ENCODE measurements at places on chromosomes 2 and 18.

DNA sequence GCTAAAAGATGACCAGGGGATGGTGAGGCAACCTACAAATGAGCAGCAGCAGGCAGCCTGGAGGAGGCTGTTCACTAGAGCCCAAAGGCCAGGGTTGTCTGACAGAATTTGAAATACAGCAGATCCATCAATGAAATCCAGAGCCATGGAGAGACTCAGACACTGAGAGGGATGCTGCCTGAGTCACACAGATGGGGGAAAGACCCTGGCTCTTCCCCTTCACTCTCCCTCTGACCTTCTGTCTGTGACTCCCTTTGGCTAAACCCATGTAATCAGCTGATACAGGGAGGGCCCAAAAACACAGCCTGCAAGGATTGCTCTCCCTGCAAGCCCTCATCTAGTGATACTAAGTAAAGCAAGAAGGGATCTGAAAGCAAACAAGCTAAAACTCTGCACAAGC is 166.5 kb upstream of the SPOPL start:
- DNase-seq = no peak

GRCh38 chr18:8610459-8610851 is 1.2 kb downstream of the RAB12 start:
- DNase-seq = no peak

GRCh38 chr2:200278694-200279316 is 27.7 kb upstream of the SPATS2L start:
- DNase-seq = no peak

DNA sequence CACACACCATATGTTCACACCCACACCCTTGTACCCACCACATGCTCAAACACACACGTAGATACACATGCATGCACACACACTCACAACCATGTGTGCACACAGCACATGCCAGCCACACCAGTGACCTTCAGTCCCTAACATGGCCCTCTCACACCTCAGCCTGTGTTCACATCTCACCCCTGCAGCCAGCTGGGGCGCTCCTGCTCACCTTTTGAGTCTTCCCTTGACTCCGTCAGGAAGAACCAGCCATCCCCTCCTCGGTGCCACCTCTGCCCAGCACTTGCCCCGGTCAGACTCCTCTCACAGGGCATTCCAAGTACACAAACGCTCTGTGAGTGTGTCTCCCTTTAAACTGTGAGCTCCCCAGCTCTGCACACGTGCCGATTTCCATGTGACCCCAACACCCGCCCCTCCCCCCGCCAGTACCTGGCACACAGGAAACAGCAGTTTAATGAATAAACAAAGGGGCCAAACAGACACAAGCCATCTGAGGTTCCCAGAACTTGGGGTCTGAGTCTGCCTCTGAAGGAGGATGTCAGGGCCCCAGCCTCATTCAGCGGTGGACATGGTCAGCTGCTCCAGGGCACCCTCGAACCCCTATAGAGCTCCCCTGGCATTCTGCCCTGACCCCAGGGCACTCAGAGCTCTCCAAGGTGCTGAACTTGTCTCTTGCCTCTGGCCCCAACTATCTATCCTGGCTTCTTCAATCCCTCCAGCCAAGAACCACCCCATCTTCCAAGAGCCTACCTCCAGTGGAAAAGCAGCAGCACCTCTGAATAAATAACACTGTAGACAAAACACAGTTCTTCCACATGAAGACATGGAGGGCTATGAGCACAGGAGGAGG is 252.9 kb downstream of the ATAD2B start:
- no peak for DNase-seq

- DNase-seq = no peak
These were observed 124.9 kb upstream of the ZNF236 start for GRCh38 chr18:76697441-76697901.

DNA sequence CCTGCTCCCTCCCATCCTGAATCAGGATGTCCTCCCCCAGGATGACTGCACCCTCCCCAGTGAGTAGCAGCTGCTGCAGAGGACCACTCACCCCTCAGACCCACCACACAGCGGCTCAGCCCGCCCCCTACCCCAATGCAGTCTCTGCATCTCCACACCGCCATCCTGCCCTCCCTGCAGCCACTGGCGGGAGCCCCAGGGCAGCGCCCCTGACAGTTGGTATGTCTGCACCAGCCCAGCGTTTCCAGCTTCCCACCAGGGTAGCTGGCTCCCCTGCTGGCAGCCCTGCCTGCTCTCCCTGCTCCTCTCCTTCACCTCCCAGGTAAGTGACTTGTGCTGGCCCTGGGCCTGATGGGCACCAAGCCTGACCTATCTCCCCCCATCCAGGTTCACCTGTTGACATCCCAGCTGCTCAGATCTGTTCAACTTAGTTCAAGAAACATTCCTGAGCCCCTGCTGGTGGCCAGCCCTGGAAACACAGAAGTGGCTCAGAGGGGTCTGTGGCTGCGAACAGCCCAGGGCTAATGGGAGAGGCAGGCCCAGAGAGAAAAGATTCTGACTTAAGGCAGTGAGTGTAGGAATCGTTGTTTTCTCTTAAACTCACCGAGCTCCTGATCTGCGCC is 117.7 kb upstream of the RAB6C start:
- no peak for DNase-seq

DNA sequence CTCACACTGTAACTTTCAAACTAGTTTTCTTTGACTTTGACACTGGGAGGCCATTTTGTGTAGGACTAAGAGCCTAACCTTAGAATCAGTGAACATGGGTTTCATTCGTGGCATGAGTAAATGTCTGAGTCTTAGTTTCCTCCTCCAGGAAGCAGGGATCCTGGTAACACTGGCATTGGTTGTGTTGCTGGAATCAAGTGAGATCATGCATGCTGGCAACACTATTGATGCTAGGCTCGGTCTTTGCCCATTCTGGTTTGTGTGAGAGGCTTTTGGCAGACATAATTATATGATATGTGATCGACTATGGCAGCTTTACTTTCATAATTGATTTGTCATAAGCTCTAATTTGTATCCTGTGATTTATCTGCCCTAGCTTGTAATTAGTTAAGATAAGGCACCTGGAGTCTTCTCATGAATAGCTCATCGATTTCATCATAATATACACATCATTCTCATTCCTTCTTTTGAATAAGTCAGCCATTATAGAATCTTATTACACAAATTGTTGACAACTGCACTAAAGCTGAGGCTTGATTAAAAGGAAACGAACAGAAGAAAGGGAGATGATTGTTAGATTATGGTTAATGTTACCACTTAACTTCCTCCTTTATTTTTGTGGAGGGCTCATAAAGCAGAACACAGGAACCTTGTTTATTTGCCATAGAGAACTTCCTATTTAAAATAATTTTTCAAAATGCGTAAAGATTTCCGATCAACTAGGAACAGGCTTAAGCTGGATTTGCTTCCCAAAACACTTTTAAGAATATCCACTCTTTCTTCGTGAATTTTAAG is 12.6 kb downstream of the PPP1R1C start:
- DNase-seq = no peak

DNA sequence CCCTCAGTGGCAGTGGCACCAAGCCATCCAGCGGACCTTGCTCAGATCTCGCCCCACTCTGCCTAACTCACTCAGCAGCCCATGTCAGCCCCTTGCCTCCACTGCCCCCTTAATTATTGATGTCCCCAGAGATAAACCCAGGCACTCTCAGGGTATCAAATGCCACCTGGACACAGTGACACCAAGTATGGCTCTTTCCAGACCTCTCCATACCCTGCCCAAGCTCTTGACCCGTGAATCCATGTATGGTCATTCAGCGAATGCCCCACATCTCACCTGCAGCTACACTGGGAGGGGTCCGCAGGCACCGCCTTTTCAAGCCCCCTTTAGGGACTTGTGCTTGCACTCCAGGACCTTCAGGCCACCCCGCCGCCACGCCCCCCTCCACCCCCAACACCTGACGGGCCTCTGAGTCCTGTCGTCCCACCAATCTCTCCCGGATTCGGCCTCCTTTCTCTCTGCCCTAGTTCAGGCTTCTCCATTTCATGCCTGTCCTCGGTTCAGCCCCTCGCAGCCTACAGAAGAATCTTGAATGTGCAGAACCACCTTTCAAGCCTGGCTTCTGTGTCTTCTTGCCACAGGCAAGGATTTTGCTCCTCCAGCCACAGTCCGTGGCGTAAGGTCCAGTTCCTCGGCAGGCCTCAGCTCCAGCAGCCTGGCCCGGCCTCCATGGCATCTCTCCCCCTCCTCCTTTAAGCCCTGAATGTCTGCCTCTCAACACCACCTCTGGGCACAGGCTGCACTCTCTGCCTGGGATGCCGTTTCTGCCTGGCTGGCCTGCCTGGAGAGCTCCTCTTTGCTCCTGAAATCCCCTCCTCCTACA is 54.1 kb upstream of the ODC1 start:
- no peak for DNase-seq

DNA sequence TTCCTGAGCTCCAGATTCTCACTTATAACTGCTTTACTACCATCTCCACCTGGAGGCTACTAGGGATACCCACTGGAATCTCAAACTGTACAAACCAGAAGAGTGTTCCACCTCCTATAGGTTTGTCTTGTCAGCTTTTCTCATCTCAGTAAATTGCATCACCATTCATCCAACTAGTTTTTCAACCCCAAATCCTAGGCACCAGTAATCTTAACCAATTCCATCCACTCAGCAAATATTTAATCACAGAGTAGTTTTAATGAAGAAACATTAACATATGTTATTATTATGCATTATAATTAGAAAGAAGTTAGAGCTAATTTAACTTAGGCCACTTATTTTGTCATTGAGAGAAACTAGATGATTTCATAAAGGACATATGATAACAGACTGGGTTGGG is 635.0 kb downstream of the DCDC2C start:
- no peak for DNase-seq

GRCh38 chr2:65199891-65200290 is 27.7 kb upstream of the ACTR2 start:
- DNase-seq = no peak

DNA sequence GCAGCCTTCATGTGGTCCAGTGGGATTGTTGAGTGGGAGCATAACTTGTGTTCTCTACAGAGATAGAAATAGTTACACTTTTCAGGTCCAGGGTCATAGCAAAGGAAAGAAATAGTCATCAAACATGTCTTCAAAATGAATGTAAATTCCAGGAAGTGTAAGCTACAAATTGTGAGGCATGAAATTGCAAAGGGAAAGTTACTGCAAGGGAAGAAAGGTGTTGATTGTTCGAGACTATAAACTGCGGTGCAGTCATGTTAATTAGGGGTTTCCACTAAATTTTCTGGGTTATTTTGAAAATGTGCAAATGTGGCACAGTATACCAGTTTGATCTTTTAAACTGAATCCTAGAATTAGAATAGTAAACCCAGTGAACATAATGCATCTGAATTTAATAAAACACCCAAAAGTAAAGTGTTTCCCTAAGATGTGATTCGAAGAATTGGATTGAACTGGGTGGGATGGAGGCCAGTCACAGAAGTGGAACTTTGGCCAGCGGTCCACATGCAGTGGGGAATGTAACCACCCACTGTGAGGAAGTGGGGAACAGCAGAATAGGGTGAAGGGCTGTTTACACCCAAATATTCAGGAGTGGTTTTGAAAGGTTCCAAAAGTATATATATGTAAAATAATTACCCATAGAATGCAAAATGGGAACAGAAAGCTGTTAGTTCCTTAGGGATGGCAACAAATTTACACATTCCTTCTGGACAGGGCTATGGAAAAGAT is 126.5 kb upstream of the CCDC68 start:
- DNase-seq = no peak

- no peak for DNase-seq
These were observed 178.8 kb upstream of the NXPH2 start for GRCh38 chr2:138959031-138959430.

GRCh38 chr2:29012211-29012681 is 31.1 kb downstream of the TOGARAM2 start:
- DNase-seq = peak; percentile 6

DNA sequence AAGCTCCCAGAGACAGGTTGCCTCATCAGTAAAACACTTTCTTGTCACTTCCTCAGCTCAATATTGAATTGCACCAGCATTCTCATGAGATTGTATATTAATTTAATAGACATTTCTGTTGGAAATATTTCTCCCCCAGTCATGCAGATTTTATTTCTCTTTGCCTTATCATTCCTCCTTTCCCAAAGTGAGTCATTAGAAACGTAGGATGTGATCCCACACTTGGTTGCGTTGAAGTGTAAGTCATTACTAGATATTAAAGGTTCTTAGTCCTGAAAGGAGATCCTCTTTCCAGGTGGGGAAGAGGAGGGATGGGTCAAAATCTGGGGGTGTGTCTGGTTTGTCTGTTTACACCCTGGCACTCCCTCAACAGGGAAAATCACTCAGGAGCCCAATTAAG is 438.2 kb downstream of the SLC4A3 start:
- no peak for DNase-seq

GRCh38 chr2:95215018-95215612 is 7.8 kb downstream of the ZNF892 start:
- DNase-seq = no peak

DNA sequence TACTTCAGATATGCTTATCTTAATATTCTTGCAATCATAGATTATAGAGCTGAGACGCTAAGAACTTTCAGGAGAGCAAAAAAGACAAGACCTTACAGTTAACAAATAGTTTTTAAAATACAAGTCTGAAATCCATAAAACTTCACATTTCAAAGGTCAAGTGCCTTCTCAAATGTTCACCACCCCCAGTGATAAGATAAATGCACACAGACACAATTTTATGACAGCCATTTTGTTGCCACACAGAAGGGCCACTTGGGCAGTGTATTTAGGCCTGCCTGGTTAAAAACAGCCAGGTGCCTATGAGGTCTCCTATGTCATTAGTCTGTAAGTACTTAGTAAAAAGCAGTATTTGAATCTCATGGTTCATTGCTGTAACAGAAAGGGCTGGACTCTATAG is 8.1 kb upstream of the PSTPIP2 start:
- no peak for DNase-seq

DNA sequence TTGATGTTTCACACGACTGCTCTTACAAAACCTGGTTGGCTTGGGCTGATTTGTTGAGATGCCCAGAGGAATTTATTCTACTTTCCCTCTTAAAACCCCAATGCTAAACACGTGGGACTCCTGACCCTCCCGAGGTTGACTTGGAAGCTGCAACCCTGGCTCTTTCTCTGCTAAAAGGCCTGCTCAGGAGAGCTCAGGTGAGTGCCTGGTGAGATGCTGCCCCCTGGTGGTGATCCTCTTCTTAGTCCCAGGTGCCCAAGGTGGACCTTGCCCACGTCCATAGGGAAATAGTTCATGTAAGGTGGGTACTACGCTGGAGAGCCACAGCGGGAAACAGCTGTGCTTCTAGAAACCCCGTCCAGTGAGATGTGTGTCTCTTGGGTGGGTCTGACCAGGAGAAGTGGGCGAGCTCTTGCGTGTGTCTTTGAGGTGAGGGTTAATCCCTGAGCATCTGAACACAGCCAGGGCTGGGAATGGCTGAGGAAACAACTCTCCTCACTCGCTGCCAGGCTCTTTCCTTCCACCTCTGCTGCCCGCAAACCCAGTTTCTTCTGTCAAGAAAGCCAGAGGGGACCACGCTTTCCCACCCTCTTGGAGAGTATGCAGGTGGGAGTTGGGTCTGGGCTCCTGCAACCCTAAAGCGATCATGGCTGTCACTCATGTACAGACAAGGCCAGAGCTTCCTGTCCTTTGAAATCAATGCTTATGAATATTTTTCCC is 25.5 kb upstream of the PXDN start:
- peak; percentile 19 for DNase-seq

GRCh38 chr2:36140391-36140790 is 215.2 kb upstream of the CRIM1 start:
- DNase-seq = no peak

GRCh38 chr2:101805152-101806088 is 107.9 kb downstream of the MAP4K4 start:
- DNase-seq = no peak

- DNase-seq = no peak
These were observed 28.8 kb downstream of the SALL3 start for GRCh38 chr18:79008356-79008940.

GRCh38 chr2:71589763-71590162 is 136.4 kb downstream of the DYSF start:
- no peak for DNase-seq

GRCh38 chr2:130823886-130824491 is 12.7 kb upstream of the ARHGEF4 start:
- no peak for DNase-seq

All from activated naive CD4-positive, alpha-beta T cell (primary cell).